AG04450 (cell line): ENCODE measurements at places on chromosomes 3 and 15. TPM values are rescaled to one million over a fixed set of nuclear protein-coding genes. Genes with fewer than 3 reads are reported as not detected.

SPCS1 gene
- polyA plus RNA-seq: 135 and 161 TPM in 2 replicates

- no peak for DNase-seq
These were observed 894.6 kb downstream of the PLOD2 start for GRCh38 chr3:145266368-145266767.

BRPF1 gene
- polyA plus RNA-seq: 5.7 and 8.3 TPM in 2 replicates

DNA sequence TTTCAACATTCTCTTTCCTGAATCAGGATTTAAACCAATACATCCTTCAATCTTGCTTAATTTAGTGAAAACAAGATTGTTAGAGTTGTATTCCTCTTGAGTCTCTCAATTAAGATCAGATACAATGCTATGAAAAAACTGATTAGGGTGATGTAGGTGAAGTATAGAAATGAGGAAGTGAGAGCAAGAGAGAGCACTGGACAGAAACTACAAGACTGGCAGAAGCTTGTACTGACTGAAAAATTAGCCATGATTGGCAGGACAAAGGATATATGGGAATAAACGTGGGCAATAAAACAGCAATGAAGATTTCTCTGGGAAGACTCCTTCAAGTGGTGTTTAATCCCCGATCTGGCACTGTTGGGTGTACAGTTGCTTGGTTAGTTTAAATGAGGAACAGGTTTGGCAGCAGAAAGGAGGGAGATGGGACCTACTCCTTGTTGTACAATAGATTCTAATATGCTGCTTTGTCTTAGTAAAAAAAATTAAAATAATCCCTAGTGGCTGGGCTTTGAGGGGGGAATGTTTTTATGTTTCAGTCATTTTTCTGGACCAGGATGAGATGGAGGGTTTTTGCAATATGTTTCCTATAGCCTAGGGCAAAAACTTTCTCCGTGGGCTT, 252.7 kb downstream of the SLC9A9 start:
- no peak for DNase-seq

DNA sequence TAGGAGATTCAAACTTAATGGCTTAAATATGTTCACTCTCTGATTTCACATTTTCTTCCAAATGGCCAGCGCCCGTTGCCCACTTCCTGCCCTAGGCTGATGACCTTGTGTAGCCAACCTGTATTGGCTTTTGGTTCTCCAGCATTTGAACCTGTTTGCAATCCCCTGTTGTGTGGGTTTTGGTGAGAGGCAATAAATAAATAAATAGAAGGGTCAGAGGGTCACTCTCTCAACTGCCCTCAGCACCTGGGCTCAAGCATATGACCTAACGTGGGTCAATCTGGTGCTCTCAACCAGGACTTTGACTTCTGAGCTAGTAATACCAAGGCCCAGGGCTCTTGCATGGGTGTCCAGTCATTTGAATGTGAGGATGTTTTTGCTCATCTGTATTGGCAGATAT, 1.8 kb upstream of the SRP14 start:
- DNase-seq: no peak

DNA sequence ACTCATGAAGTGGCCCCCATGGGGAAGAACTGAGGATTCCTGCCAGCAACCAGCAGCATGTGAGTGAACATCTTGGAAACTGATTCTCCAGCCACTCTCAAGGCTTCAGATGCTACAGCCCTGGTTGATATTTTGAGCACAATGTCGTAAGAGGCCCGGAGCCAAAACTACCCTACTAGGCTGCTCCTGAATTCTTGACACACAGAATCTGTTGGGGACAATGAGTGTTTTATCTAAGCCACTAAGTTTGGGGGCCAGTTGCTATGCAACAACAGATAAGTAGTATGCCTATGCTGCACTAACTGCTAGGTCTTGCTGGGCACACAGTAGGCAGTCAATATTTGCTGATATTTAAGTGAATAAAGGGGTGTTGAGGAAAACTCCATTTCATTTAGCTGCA, 89.9 kb upstream of the CHL1 start:
- no peak for DNase-seq

- peak; percentile 53 for DNase-seq
These were observed 74.7 kb downstream of the RASA2 start for GRCh38 chr3:141561426-141562034.

DNA sequence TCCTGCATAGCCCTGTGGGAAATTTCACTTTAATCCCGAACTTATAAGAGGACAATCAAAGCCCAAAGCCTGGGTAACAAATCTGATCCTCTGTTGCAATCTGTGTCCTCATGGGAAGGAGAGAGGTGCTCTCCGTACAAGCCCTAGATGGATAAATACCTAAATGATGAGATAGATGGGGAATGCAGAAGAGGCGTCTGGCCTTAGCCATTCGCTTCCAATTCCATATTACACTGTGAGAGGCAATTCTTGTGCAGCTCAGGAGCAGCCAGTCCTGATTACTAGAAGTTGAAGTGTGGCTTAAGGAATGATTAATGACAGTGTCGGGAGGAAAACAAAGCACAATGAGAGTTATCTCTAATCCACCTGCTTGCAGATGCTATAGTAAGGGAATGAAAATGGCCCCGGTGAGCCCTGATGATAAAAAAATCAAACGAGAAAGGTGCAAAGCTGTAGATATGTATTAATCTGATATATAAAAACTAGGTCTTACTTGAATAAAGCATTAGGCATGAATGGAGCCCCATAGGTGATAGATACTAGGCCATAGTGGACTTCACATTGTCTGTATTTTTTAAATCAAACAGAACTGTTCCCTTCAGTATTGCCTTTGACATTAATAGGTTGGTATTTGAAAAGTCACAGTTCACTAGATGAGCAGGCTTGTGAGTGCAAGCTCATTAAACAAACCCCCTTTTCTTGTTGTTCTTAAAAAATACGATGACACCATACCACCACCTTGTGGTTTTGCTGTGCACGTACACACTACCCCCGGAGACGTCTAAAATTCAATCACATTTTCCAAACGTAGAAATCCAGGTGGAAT, 54.2 kb upstream of the TMCO5A start:
- peak; percentile 41 for DNase-seq

C3orf38 gene
- polyA plus RNA-seq: 18.0 and 22.6 TPM in 2 replicates

GRCh38 chr3:128619146-128619890, 31.3 kb downstream of the RPN1 start:
- peak; percentile 67 for DNase-seq

SI gene
- not detected in 2 replicates for polyA plus RNA-seq

PLSCR2 gene
- polyA plus RNA-seq: not detected in 2 replicates

EIF2A gene
- polyA plus RNA-seq: 78.5 and 113 TPM in 2 replicates

DNA sequence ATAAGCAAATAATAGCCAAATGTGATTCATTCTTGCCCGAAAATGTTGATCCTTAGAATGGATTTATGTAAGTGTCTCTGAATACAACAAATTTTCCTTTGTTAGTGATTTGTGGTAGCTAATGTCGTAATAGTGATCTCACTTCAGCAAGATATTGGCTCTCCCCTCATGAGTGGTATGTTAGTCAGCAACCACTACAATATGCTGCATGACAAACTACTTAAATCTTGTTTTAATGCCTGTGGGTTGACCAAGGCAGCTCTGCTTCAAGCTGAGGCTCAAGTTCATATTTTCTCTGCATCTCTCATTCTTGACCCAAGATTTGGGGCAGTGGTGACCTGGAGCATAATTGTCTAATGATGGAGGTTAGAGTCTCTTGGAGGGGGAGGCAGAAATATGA, 49.8 kb upstream of the GALNT15 start:
- peak; percentile 97 for DNase-seq

NPAP1 gene
- not detected in 2 replicates for polyA plus RNA-seq

- no peak for DNase-seq
These were observed 118.7 kb upstream of the MLF1 start for GRCh38 chr3:158452334-158452733.

DNA sequence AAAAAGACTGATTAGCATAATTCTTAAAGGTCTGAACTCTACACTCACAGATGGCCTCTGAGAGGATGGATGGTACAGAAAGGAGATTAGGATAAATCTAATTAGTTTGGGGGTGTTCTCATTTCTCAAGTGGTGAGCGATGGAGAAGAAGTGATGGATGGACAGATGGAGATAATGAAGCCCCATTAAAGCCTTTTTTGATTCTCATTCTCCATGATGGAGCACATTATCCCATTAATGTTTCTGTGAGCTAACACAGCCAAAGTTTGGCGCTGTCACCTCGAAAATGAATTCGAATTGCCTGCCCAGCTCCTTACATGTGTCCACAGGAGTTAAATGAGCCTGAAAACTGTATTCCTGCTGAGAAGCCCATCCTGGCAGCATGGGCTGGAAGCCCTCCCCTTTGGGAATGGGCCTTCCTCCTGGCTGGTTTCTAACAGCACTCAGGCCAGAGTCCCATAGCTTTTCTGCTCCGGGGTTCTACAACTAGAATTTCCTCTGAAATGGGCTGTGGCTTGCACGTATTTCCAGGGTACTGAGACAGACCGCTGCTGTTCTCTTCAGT, 726.0 kb upstream of the CFAP20DC start:
- DNase-seq: no peak

DNA sequence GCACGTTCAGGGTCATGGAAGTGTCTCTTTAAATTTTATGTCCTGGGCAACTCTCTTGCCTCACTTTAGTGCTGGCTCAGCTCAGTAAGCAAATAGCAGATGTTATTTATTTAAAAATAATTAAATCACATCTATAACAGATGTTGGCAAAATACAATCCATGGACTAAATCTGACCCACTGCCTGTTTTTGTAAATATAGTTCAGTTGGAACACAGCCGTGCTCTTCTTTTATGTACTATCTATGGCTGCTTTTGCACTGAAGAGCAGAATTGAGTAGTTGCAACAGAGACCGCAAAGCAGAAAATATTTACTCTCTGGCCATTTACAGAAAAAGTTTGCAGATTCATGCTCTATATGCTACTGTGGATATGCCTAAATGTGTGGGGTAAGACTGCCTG, 79.2 kb downstream of the SAMMSON start:
- no peak for DNase-seq

DNA sequence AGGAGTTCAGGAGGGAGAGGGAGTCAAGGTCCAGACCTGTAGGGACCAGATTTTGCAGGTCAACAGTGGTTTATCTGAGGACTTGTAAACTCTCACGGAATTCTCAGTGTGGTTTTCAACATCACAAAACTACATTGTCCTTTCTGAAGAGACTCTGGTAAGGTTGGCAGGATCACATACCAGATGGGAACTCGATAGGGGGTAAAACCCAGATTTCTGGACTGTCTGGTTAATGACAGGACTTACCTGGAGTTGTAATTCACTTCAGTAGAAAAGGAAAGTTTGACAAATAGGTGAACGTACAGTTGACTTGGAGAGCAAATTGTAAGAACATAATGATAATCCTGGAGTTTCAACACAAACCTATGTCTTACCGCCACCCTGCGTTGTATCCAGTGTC, 5.3 kb downstream of the ITPR1 start:
- DNase-seq: no peak

GRCh38 chr15:89333011-89333860, 1.4 kb downstream of the POLG start:
- no peak for DNase-seq

CCR3 gene
- not detected in 2 replicates for polyA plus RNA-seq

EXD1 gene
- polyA plus RNA-seq: not detected in 2 replicates

- DNase-seq: no peak
These were observed 812 bp downstream of the TEX55 start for GRCh38 chr3:119146578-119147375.
